Type B pancreatic cell (in vitro differentiated cells): ENCODE measurements at places on chromosomes 13 and 19. TPM values are rescaled to one million over a fixed set of nuclear protein-coding genes. Genes with fewer than 3 reads are reported as not detected.

- no peak overlapping the region for H3K27ac ChIP-seq
- peak overlapping the region; percentile 8 for H3K4me3 ChIP-seq
- no peak for DNase-seq
- H3K36me3 ChIP-seq, result peaks cover 12% of the 10 kb centered on the region
Observed at GRCh38 chr13:25902891-25903341, 148.9 kb downstream of the SHISA2 start.

CYP2F1 gene
- total RNA-seq, result not detected in 2 replicates

ZNF415 gene
- total RNA-seq, result 15.5 and 15.6 TPM in 2 replicates

DNA sequence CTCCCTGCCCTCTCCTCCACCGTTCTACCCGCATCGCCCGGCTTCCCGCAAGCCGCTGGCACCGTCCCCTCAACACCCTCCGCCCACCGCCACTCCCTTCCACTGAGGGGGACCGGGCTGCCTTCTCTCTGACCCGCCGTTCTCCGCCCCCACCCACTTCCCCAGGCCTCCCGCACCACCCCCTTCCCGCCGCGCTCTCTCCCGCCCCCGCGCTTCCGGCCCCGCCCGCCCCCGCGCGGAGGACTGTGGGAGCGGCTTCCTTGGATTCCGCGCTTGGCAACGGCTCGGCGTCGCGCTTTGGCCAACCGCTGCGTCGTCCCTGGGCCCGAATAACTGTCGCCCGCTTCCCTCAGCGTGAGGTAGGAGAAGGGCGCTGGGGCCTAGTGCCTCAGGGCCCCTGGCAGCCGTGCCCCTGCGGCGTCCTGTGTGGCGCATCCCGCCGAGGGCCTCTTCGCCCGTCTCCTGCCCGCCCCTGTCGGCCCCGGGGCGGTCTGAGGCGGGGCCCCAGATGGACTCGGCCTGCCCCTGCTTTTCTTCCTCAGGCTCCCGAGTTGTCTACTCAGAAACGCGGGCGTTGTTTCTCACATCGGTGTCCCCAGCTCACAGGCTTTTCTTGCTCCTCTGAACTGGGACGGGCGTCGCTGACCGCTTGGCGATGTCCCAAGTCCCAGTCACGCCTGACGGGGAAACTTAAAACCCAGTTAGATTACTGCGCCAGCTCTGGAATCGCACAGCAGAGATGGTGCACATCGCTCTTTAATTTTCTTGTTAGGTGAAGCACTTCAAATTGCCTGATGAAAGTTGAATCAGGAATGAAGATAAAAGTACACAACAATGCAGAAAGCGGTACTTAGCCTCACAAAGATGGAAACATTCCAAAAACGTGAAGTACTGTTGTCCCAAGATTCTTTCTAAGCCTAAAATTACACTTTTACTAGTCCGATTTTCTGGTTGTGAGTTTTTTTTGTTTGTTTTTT, at the start of gene IFT88:
TSS of gene IFT88 (plus strand) at position 260 of the 977 bp plus-strand sequence. CDS start 7,229 bp downstream, outside the sequence.
- peak within 1 kb of the TSS; percentile 97 for H3K27ac ChIP-seq
- no peaks in the 10 kb centered on the region for H3K27me3 ChIP-seq
- peaks cover 10% of the 10 kb centered on the region for H3K4me1 ChIP-seq
- DNase-seq, result peak; percentile 95
- H3K36me3 ChIP-seq, result peaks cover 19% of the 10 kb centered on the region
- H3K4me3 ChIP-seq, result peak within 1 kb of the TSS; percentile 96

GRCh38 chr13:37412241-37412921, 186.2 kb downstream of the POSTN start:
- H3K4me1 ChIP-seq, result no peaks in the 10 kb centered on the region
- H3K4me3 ChIP-seq, result no peak overlapping the region
- no peak overlapping the region for H3K27ac ChIP-seq
- DNase-seq, result no peak
- no peaks in the 10 kb centered on the region for H3K27me3 ChIP-seq

B3GNT8 gene
- total RNA-seq, result 9.3 and 13.0 TPM in 2 replicates

- H3K4me3 ChIP-seq, result no peak overlapping the region
- H3K4me1 ChIP-seq, result peaks cover 23% of the 10 kb centered on the region
- H3K27ac ChIP-seq, result no peak overlapping the region
- H3K36me3 ChIP-seq, result no peaks in the 10 kb centered on the region
Observed at GRCh38 chr13:44416301-44416700, 42.7 kb downstream of the SERP2 start.
